Activated B cell treated with CpG ODN at 0.5 μM for 24 hours (primary cell): ENCODE measurements at places on chromosomes 5 and 9. TPM values are rescaled to one million over a fixed set of nuclear protein-coding genes. Genes with fewer than 3 reads are reported as not detected.

GRCh38 chr5:59591162-59591561, 302.4 kb downstream of the PDE4D start:
- no peak for DNase-seq

The ISCA1 gene
- 16.0 TPM in 2 replicates for total RNA-seq

The CCL21 gene
- total RNA-seq, result not detected in 2 replicates

DNA sequence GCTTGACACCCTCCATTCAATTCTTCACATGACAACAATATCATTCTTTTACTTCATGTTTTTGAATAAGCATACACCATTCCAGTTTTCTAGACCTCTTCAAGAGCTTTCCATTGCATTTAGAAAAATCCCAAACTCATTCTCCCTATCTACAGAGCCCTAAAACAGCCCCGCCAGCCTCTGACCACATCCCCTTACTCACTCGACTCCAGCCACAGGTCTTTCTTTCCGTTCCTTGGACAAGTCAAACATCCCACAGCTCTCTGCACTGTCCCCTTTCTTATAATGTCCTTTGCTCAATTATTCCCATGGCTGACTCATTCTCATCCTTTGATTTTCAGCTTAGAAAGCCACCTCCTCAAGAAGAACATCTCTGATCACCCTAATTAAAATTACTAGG, 38.2 kb downstream of the TTC39B start:
- no peak for DNase-seq

- DNase-seq, result no peak
These were observed 195.4 kb upstream of the TRIM32 start for GRCh38 chr9:116491659-116492058.
